ENCODE measurements at places on chromosomes 3 and 15.

DNA sequence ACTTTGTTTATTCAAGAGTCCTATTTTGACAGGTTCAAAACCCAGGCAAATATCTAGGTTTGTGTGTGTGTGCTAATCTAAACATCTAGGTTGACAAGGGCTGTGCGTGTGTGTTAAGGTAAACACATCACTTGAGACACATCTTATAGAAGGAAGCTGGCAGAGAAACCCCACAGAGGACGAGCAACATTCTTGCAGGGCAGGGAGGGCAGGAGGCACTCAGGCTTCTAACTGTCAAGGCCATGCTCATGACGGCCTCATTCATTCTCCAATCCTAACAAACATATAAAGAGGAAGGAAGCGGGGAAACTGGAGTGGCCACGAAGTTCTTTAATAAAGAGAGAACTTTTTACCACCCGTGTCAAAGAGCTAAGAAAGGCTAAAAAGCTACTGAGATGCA, 43.4 kb downstream of the SLCO2A1 start:
- no peak for DNase-seq

DNA sequence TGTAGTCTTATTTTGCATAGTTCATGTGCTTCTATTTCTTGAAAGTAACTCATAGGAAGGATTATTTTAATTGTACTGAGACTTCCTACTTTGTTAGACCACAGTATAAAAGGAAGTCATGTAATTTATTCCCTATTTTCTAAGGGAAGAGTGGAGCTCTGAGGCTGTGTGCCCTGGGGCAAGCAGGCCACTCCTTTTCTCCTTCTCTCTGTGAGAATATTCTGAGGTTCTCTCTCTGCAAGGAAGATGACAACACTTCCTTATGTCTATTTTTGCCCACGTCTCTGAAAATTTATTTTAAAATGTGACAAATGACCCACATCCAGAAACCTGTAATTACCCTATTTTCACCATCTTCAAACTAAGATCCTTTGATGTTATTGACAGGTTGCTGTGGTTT, 11.0 kb downstream of the KCTD6 start:
- no peak for DNase-seq

DNA sequence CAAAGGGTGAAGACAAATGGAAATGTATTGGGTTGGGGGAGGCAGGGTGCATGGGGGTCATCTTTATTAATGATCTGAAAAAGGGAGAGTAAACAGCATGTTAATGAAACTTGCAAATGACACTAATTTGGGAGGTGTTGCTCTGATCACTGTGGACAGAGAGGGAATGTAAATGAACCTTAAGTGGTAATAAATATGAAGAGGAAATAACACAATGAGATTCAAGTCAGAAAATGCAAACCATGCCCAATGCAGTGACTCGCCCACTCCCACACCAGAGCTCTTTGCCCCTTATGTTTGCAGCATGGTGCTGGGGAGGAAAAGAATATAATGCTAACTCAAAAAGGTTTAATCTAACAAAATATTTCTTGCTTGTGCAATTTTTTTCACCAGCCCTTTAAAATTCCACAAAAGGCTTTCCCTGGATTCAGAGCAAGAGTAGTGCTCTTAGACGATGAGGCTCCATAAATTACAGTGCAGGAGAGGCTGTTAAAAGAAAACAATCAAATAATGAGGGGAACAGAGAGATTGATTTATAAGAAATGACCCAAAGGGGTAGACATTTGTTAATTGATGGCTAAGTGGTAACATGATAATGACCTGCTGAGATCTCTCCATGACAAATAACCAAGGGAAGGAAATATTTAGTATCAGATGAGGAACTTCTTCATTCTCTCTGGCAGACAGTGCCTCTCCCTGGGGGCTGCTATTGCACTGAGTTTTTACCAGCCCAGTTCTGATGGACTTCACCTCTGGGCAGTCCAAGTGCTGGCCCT, 210.0 kb upstream of the PPP2R3A start:
- no peak for DNase-seq

DNA sequence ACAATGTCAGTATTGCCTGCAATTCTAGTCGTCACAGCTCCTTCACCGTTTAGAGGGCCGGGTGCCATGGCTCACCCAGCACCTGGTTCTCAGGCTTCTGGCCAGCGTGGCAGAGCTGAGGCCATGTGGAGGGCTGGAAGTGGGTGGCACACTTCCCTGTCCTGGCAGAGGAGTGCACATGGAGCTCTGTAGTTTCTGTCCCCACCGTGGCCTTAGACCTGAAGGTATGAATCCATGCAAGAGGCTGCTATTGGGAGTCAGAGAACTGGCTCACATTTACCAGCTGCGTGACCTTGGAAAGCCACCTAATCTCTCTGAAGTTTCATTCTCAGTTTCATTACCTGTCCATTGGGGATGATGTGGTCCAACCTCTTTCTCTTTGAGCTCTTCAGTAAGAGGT, 22.2 kb downstream of the EPHB1 start:
- DNase-seq = no peak

DNA sequence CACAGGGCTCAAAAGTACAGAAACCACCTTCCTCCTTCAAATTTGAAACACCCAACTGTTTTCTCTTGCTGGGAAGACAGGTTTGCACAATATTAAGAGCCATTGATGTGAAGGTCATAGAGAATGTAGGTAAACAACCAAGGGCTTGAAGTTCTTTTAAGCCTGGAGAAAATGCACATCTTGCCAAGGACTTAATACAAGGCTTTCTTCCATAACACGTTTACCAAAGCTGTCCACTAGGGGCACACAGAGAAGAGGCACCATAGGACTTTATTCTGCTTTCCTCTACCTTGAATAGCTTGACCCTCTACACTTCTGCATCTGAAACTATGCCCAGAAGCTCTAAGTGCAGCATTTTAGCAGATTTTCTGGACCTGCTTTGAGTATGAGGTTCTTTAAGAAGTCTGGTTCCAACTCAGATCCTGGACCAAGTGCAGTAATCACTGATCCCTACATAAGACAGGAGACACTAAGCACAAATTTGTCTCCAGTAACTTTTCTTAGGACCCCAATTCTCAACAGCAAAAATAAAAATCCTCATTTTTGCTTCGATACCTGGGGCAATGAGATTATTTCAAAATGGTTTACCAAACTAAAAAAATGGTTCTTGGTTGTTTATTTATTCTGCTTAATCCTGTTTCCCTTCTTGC, 138.0 kb downstream of the FBN1 start:
- no peak for DNase-seq

- DNase-seq = no peak
These were observed 77.9 kb downstream of the RPN1 start for GRCh38 chr3:128572644-128573105.

DNA sequence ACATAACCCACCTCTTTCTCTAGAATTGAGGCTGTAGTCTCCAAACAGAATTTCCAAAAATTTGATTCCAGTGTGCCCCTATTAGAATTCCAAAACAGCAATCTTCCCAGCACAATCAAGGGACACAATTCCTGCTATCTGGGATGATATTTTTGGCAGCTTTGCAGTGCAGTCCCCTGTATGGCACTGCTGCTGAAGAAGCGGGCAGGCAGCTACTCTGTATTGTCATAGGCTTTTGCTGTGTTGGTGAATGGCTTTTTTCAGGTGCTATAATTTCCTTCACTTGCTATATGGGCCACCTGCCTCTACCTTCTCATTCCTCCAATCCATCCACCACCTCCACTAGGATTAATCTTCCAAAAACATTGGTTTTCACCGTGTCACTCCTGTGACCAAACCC, 145.5 kb downstream of the VGLL4 start:
- DNase-seq = no peak

DNA sequence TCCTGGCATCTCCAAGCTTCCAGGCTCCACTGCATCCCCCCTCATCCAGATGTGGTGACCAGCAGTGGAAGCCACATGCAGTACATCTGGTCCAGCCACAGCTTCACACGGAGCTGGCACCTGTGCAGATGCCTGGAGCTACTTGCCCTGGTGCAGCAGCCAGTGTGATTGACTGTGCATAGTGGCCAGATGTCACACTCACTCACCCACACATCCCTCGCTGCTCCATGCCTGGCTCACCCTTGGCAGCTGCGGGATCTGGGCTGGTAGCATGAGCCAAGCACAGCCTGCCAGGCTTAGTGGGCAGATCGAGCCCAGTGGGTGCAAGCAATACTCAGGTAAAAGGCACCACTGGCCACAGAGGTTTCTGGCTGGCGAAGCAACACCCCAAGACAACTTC, 398.0 kb upstream of the CNTN4 start:
- DNase-seq = no peak

DNA sequence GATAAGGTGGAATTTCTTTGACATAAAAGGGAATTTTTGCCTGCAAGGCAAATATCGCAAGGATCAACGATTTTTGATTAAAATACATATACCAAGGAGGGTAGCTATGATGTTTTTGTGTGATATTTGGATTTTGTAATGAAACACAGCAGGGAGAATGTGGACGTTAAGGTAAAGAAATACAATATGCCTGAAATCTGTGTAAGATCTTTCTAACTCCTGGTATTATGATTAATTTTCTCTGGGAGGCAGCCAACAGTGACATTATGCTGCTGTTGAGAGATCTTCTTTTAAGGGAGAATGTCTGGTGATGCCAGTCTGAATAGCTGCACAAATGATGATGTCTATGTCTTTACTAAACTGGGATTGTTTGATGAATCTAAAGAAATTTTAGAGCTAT, 972.2 kb downstream of the SQOR start:
- no peak for DNase-seq

DNA sequence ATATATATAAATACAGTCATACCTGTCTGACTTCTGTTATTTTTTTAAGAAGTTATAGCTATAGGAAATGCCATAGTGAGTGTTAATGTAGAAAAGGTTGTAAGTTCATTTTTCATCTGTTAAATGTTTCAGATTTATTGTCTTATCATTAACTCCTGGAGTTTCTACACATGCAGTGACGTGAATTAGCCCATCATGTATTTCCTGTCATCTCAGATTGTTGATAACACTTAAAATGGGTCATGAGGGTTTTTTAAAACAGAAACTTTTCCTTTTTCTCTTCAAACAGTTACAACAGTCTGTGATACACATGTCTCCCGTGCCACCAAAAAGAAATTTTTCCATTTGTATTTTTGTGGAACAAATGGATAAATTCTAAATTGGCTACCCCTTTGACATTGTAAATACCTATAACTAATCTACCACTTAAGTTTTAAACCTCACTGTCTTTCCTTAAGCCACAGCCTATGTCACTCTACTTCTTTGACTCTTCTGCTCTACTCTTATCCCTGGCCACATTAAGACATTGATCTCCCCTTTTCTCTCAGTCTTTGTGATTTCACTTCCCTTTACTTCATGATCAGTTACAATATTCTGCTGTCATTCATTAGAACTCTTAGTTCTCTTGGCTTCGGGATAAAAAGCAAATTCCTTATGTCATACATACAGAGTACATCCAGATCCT, 89.1 kb downstream of the NEO1 start:
- DNase-seq = no peak

GRCh38 chr3:187084126-187084525, 55.2 kb downstream of the RPL39L start:
- DNase-seq = no peak

DNA sequence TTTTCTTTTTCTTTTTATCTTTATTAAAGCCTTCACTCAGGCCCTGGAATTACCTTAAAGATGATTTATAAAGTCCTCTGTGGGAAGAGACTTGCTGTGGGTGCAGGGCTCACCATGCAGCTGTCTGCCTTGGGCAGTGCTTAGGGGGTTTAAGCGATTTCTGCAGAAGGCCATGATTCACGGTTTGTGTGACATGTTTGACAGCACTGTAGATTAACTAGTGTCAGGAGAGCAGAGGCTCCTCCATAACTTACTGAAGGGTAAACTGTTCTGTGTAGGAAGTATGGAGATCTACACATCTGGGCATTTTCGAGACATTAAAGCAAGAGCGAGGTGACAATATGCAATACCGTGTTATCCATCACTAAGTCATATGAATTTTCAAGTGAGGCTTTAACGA, 137.7 kb downstream of the LRIG1 start:
- no peak for DNase-seq

GRCh38 chr3:67458896-67459530, 195.4 kb downstream of the SUCLG2 start:
- no peak for DNase-seq

- no peak for DNase-seq
These were observed 211.7 kb upstream of the GADL1 start for GRCh38 chr3:31106204-31106603.

GRCh38 chr3:171753665-171754408, 56.4 kb downstream of the PLD1 start:
- no peak for DNase-seq

DNA sequence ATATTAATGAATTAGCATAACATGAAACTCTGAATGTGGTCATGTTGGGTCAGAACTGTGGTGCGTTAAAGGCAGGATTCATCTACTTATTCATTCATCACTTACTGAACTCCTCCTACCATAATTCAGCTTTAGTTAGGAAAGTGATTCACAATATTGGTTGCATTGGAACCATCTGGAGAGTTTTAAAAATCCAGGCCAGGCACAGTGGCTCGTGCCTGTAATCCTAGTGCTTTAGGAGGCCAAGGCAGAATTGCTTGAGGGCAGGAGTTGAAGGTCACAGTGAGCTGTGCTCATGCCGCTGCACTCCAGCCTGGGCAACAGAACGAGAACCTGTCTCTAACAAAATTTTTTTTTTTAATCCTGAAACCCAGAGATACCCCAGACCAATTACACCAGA, 44.2 kb upstream of the ATG7 start:
- no peak for DNase-seq

GRCh38 chr3:60140160-60140559, 1090.3 kb upstream of the CFAP20DC start:
- no peak for DNase-seq

- DNase-seq = no peak
These were observed 9.1 kb downstream of the GRM2 start for GRCh38 chr3:51715977-51716294.

DNA sequence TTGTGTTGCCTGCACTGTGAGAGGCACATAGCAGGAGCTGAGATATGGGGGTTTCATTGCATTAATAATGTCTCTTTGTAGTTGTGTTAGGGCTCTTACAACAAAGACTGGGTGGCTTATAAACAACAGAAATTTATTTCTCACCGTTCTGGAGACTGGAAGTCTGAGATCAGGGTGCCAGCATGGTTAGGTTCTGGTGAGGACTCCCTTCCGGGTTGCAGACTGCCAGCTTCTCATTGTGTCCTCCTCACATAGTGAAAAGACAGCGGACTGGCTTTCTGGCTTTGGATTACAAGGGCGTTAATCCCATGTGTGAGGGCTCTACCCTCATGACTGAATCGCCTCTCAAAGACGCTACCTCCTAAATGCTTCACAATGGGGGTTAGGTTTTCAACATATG, 20.6 kb downstream of the TMEM108 start:
- DNase-seq = no peak

- no peak for DNase-seq
These were observed 83.6 kb upstream of the SPATA12 start for GRCh38 chr3:56976651-56977560.

- DNase-seq = no peak
These were observed 101.9 kb downstream of the CHDH start for GRCh38 chr3:53744351-53744750.

DNA sequence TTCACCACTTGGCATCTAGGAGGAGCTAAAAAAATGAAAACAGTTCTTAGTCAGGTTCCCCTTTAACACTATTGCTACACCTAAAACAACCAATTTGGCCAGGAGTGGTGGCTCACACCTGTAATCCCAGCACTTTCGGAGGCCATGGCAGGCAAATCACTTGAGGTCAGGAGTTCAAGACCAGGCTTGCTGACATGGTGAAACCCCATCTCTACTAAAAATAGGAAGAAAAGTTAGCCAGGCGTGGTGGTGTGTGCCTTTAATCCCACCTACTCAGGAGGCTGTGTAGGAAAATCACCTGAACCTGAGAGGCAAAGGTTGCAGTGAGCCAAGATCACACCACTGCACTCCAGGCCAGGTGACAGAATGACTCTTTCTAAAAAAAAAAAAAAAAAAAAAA, 124.1 kb downstream of the DGKG start:
- DNase-seq = no peak

Measured in bone marrow (tissue), 2 donors.